H1 (cell line): ENCODE measurements at places on chromosomes 1 and 21.

GRCh38 chr1:234528074-234528865 is 49.3 kb upstream of the TARBP1 start:
- DNase-seq = no peak

DNA sequence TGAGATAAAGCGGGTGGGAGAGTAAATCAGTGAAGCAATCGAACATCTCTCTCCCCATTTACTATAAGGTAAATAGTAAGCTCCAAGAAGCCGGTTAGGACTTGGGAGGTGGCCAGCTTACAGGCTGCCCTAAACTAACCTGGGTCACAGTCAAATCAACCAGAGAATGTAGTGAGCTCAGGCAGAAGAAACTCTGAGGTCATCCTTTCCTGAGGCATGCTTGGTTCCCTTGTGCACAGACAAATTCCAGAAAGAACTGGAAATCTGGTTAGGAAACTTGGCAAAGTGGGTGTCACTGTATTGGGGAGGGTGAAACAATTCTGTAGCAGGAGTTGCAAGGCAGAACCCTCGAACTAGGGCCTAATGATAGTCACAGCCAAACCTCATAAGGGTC is 72.5 kb downstream of the NTMT2 start:
- DNase-seq = no peak

DNA sequence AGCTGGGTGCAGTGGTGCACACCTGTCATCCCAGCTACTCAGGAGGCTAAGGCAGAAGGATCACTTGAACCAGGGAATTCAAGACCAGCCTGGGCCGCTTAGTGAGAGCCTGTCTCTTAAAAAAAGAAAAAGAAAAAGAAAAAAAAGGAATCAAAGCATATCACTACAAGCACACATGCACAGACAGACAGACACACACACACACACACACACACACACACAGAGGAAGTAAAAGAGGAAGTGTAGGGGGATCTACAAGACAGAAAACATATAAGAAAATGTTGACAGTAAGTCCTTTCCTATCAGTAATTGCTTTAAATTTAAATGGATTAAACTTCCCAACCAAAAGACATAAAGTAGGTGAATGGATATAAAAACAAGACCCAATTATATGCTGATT is 180.3 kb downstream of the FAF1 start:
- no peak for DNase-seq

GRCh38 chr1:51663105-51663504 is 46.2 kb downstream of the OSBPL9 start:
- no peak for DNase-seq

DNA sequence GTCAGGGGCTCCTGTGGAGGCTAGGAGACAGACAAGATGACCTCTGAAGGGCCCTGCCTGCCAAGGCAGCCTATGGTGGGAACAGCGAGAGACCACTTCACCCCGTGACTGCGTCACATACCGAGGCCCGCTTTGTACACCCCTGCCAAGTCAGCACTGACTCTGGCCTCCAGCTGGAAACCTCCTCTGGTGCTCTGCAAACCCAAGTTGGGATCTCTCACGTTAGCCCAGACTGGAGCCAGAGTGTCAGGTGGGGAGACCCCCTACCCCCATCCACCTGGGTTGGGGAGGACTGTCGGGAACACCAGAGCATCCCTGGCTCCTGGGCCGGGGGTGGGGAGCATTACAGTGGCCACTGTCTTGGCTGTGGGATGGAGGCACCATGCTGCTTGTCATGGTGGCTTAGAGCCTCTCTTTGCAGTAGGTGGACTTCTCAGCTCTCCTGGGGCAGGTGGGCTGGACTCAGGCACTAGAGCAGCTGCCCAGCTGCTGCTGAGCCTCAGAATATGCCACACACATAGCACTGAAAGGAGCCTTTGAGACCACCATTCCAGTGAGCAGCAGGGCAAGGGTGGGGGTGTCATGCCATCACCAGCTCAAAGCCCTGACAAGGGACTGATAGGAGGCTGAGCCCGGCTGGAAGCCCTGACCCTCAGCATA is 50.4 kb downstream of the ELK4 start:
- DNase-seq = no peak

- no peak for DNase-seq
These were observed 2.2 kb upstream of the KIF17 start for GRCh38 chr1:20719871-20720620.

- DNase-seq = no peak
These were observed 4.7 kb upstream of the NUP210L start for GRCh38 chr1:154159554-154159953.

GRCh38 chr1:211656728-211657127 is 18.7 kb downstream of the NEK2 start:
- no peak for DNase-seq

DNA sequence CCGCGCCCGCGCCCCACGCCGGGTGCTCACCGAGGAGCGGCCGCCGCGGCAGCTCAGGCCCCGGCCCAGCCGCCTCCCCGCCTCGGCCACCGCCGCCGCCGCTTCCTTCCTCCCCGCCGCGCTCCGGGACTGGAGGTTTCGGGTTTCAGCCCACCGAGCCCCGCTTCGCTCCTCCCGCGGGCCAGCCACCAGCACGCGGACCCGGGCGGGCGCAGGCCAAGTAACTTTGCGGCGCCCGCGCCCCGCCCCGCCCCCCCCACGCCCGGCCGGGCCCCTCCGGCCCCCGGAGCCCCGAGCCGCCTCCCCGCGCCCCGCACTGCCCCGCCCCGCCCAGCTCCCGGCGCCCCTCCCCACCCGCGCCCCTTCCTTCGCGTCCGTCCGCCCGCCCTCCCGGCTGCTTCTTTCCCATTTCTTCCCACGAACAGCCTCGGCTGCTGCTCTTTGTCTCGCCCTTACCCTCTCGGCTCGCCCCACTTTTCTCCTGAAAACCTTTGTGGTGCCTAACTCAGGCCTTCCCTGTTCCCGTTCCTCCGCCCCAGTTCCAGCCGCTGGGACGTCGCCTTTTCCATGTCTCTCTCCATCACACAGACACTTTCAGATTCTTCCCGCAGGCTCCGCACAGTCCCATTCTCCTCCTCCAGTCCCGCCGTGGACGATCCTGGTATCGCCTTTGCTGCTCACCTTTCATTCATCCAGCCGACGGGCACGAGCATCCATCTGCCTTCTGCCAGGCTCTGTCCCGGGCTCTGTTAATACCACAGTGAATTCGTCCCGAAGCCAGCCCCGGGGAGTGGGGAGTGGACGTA is at the start of gene GPR161:
GPR161 (minus strand) TSS at position 222 of the 806 bp plus-strand sequence. CDS start 32,080 bp downstream, outside the sequence.
- DNase-seq = no peak

DNA sequence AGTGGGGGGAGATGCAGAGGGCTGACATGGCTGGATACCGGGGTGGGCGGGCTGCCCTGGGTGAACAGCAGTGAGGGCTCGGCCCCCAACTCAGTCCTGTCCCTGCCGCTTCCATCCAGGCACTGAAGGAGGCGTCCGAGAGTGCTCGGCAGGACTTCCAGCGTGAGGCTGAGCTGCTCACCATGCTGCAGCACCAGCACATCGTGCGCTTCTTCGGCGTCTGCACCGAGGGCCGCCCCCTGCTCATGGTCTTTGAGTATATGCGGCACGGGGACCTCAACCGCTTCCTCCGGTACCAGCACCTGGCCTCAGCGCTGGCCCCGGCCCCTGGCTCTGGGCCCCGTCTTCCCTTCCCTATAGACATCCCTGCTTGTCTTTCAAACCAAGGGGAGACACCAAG is 15.6 kb downstream of the NTRK1 start:
- DNase-seq = peak; percentile 78

- no peak for DNase-seq
These were observed 161.5 kb upstream of the LRRC7 start for GRCh38 chr1:69406244-69406643.
